ENCODE measurements at places on chromosomes 12 and 14.

DNA sequence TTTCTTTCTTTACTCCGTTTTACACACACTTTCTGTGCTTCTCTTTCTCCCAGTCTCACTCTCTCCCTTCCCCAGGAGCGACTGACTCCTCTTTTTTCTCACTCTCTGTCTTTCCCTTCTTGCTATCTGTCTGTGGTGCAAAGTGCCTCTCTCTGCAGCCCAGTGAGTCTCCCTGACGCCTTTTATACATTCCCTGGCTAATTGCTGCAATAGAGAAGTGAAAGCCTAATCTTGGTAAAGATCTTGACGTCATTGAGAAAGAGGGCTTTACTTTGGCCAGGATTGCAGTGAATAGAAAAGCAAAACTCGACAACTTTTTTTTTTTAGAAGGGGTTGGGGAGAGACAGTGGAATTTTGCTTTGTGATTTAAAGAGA is 706 bp upstream of the DIO2 start:
- DNase-seq = no peak

- no peak for DNase-seq
Measured at GRCh38 chr12:85630851-85631250, 205.4 kb downstream of the RASSF9 start.

DNA sequence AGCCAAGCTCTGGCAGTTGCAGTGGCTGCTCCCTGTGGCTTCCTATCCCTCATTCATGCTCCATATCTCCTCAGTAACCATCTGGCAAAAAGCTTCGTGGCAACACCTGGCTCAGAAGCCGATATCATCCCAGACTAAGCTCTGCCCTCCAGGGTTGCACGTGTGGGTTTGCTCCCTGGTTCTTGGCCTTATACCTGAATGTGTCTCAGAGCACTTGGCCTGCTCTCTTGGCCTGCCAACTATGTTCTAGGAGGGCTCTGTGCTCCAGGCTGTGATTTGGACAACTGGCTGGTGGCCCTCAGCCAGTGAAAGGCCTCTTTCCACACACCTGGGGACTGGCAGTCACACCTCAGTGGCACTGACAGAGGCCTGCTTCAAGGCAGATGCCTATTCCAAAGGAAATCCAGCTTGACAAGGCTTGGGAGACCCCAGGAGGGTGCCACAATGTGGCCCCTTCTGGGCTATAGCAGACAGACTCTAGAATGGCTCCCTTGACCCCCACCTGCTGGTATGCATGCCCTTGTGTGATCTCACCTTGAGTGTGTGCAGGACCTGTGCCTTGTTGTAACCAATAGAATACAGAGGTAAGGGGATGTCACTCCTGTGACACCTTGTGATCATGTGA is 10.5 kb downstream of the PLD4 start:
- DNase-seq = peak; percentile 2

DNA sequence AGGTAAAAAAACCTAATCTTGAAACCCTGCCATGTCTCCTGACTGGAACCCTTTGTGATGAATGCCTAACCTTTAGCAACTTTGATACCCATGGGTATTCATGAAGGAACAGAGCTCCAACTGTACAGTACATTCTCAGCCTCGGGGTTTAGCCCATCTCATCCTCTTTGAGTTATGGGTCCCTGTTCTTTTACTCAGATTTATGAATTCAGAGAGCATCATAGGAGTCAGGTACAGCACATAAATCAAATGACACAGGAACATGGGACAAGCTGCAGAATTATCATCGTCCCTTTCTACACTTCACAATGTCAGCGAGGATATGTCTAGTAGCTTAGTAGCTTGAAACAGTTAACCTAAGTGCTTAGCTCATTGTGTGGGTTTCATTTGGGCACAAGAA is 527.4 kb downstream of the NOVA1 start:
- DNase-seq = no peak

GRCh38 chr12:79086541-79087296 is 222.1 kb downstream of the SYT1 start:
- DNase-seq = no peak

Data from activated gamma-delta T cell treated with Interleukin-2 at 50 U/mL for 16 hours (primary cell).